ENCODE measurements at places on chromosomes 1 and 21.

GRCh38 chr1:110188035-110188618 lies 22.0 kb upstream of the KCNC4 start:
- no peak for DNase-seq

- DNase-seq = no peak
Observed at GRCh38 chr1:87399264-87399663, 70.6 kb downstream of the LMO4 start.

DNA sequence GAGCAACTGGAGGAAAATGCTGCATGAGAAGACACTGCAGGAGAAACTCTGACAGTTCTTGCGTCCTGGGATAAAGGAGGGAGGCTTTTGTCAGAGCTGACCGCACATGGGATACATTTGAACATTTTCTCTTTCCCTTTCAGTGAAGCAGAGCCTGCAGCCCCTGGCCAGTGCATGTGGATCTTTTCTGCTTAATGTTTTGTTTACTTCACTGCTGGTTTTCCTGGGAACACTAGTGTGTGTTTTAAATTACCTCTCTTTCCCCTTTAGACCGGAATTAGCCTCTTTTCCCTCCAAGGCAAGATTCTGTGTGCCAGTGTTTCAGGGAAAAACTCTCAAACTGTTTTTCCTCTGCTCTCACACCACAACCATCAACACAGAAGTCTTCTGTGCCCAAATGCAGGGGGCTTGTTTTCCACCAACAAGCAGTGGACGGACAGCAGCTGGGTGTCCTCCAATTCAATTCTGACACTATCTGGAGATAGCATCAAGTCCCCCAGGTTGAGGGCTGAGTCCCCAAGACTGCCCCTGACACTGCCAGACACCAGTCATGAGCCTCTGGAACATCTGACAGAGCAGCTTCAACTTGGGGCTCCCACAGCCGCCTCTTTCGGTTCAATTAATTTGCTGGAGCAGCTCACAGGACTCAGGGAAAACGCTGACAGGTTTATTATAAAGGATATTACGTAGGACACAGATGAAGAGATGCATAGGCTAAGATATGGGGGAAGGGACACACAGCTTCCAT lies 136.2 kb downstream of the RHOU start:
- no peak for DNase-seq

DNA sequence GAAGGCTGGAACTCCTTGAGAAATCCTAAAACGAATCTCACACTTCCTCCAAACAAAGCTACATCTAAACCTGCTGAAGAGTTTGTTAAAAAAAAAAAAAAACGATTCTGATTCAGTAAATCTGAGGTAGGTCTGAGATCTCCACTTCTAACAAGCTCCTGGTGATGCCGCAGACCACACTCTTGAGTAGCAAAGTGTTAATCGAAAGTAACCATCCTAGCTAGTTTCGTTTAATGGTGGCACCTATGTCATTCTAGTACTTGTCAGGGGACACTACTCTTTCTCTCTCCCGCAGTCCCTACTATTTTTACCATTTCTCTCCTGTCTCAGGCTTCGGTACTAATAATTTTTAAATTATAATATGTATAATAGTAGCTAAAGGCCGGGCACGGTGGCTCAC lies 2.1 kb downstream of the CLCC1 start:
- no peak for DNase-seq

DNA sequence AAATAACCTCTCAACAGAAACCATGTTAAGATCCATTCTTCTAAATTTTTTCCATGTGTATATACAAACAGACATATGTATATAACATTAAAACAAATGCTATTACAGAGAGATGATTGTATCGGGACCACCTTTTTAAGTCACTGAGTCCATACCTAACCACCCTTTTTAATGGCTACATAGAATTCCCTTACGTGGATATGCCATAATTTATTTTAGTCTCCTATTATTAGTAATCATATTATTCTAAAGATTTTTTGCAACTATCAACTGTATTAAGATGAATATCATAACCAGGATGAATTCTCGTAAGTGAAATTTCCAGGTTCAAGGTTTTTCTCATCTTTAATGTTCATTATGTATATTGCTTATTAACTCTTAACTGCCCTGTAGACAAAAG lies 259.7 kb downstream of the HHAT start:
- no peak for DNase-seq

DNA sequence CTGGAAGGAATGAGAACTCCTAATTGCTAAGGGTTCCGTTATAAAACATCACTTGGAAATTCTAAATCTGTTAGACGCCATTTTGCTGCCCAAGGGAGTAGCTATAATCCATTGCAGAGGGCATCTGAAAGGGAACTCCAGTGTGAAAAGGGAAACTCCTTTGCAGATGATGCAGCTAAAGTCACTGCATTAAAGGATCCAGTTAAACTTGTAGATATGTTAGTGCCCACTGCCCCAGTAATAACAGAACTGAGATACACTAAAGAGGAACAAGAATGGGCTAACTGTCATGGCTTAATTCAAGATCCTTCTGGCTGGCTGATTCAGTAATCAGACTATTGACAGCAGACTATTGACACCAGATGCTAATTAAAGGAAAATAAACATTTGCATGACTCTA lies 81.8 kb upstream of the KIAA0040 start:
- no peak for DNase-seq

DNA sequence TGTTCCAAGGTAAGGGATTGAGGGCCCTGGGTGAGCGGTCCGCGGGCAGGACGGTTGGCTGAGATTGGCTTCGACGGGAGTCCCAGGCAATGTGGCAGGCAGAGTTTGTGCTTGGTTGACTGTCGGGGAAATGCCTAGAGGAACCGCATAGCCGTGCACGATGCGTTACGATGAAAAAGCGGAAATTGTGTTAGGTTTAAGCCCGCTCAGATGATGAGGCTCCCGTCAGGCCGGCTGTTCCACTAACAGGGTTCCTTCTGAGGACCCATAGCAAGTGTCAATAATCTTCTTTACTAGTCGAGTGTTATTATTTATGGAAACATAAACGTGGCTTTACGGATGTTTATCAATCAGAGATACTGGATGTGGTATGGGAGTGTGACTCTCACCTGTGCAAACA lies 117.8 kb upstream of the COL6A1 start:
- DNase-seq = no peak

- DNase-seq = no peak
Observed at GRCh38 chr1:162680419-162681121, 48.3 kb downstream of the DDR2 start.

DNA sequence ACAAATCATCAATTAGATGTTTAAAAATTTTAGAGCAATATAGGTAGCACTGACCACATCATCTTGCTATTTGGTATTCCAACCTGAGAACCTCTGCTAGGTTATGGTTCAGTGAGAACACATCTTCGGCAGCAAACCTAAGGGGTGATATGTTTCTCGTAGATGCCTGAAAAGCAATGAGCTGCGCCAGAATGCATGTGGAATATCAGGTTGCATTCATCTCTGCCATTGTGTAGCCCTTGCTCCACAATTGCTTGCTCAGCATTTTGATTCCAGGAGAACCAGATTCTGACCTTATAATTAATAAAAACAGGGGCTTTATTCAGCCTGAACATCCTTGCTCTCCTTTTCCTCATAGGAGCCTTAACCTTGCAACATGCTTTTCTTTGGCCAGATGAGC lies 408.1 kb downstream of the USH2A start:
- no peak for DNase-seq

- DNase-seq = no peak
Observed at GRCh38 chr1:221099747-221100595, 220.7 kb downstream of the HLX start.

Measured in hematopoietic multipotent progenitor cell treated with erythropoietin and hydrocortisone succinate and interleukin-3 and kit ligand, for 6 days (in vitro differentiated cells).